ENCODE measurements at places on chromosomes 5 and 9.

- DNase-seq = no peak
These were observed 74.0 kb upstream of the SLC30A5 start for GRCh38 chr5:69019668-69020375.

DNA sequence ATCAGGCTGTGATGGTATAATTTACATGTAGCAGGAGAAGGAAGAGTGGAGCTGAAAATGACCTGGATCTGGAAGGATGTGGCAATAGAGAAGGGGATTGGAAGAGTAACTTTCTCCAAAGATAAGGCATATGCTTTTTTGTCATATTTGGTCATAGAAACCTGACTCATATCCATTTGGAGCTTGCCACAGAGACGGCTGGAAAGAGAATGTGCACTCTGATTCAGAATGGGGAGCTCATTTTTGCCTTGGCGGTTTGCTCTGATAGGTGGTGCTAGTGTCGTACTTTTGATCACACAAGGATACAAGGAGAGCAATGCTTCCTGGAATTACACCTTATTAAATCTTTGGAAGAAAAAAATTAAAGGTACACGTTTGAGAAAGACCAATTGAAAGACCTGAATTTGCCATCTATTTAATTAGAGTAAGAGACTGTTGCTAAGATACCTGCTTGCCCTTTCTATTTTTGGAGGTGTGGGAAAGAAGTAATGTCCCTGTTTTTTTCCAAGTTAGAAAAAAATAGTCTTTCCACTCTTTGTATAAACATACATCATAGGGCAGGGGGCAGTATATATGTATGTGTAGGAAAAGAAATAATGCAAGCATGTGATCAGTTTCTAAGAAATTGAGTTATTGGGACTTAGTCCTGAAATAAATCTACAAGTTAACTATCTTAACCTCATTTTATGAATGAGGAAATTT, 5.4 kb downstream of the LSM11 start:
- no peak for DNase-seq

DNA sequence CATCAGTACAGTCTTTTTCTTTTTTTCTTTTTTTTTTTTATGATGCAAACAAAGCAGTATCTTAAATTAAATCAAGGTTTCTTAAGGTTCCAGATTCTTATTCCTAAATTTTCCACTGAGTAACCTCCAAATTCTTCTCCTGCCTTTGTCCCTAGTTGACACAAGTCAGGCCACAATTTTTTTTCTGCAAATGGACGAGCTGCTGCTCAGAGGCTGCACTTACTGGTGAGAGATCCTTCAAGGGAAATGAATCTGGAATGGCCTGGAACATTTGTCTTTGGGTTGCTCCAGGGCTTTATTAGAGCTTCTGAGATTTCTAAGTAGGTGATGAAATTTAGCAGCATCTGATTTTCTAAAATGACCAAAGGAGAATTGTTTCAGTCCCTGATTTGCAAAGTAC, 39.3 kb downstream of the PIK3R1 start:
- no peak for DNase-seq

GRCh38 chr9:69445251-69445650, 120.2 kb downstream of the ENTREP1 start:
- no peak for DNase-seq

- DNase-seq = no peak
These were observed 42.2 kb upstream of the EGFL7 start for GRCh38 chr9:136620441-136621018.

GRCh38 chr9:133656211-133657119, 20.3 kb downstream of the DBH start:
- no peak for DNase-seq

DNA sequence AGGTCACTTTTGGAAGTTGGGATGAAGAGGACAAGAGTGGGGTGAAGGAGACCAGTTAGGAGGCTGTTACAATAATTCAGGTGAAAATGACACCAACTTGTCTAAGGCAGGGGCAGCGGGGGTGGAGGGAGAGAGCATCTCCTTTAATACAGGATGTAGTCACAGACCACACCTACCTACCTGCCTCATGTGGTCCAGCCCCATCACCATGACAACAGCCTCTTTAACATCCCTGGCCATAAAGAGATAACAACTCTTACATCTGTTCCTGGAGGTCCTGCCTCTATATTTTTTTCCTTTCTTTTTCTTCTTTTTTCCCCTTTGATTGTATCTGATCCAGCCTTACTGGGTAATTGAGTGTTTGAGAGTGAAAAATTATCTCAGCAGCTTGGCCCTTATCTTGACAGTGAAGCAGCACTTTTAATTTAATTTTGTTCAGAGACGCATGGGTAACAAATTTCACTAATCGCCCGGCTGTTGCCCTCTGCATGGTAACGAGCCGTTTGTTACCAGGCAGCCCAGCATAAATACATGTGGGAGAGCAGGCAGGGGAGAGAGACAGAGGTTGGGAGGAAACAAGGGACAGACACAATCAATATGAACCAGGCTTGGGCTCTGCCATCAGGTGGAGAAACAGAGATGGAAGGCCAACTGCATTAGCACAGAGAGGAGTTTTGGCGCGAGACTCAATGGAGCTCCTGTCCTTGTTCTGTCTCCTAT, 338.1 kb downstream of the ASTN2 start:
- DNase-seq = no peak

GRCh38 chr5:13356226-13356625, 588.3 kb downstream of the DNAH5 start:
- DNase-seq = no peak

- no peak for DNase-seq
These were observed 2.0 kb downstream of the CNOT6 start for GRCh38 chr5:180495991-180496741.

- DNase-seq = no peak
These were observed 159.6 kb downstream of the NR2F1-AS1 start for GRCh38 chr5:93421468-93421867.

DNA sequence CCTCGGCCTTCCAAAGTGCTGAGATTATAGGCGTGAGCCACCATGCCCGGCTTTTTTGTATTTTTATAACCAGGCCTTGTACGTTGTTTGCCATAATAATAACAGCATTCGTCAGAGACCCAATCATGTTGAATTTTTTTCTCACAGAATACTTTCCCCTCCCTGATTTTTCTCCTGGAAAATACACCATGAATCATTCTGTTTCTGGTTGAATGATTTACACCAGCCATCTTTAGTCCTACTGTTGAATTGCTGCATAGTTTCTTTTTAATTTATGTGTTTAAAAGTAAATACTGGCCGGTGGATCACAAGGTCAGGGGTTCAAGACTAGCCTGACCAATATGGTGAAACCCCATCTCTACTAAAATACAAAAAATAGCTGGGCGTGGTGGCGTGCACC, 3.5 kb downstream of the CNOT8 start:
- DNase-seq = no peak

Measured in stimulated activated CD8-positive, alpha-beta memory T cell treated with anti-CD3 and anti-CD28 coated beads, Interleukin-4, amount 100 ng/mL, for 1 hour (primary cell).